Esophagus squamous epithelium (tissue), 5 donors: ENCODE measurements at places on chromosomes 16 and 17.

GRCh38 chr16:89376812-89377452 is 113.4 kb downstream of the ANKRD11 start:
- no peak for DNase-seq

DNA sequence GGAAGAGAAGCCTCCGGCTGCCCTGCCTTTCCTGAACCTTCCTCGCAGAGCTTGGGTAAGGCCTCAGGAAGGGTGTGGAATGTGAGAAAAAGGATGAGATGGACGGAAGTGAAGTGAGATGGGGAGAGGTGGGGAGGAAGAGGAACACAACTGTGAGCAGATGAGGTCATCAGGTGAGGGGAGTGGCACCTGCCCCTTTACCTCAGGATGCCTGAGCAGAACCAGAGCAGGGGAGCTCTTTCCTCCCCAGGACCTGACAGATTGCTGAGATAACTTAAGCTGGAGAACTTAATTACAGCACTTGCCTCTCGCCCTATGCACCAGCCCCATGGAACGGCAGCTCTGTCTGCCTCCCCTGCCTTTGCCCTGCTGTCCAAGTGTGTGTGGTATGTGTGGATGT is 29.8 kb downstream of the TMEM132E start:
- no peak for DNase-seq

- no peak for DNase-seq
Measured at GRCh38 chr17:28592260-28592659, 6.6 kb downstream of the SPAG5 start.

GRCh38 chr17:77371117-77371887 is 230.5 kb downstream of the SEC14L1 start:
- no peak for DNase-seq

DNA sequence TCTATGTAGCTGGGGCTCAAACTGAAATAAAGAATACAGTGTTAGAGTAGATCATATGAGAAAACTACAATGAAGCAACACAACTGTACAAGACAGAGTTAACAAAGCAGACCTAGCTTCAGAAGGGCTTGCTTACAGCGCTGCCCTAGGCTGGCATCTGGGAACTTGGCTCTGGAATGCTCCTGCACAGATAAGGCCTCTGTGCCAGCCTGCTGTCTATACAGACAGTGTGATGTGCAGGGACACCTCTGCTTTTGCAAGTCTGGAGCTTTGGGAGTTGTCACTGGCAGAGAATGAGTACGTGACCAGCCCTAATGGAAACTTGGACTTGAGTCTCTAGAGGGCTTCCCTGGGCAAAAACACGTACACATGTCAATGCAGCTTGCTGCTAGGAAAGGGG is 32.1 kb upstream of the SLC38A8 start:
- no peak for DNase-seq

- no peak for DNase-seq
Measured at GRCh38 chr17:41548844-41549595, 20.9 kb upstream of the KRT19 start.

DNA sequence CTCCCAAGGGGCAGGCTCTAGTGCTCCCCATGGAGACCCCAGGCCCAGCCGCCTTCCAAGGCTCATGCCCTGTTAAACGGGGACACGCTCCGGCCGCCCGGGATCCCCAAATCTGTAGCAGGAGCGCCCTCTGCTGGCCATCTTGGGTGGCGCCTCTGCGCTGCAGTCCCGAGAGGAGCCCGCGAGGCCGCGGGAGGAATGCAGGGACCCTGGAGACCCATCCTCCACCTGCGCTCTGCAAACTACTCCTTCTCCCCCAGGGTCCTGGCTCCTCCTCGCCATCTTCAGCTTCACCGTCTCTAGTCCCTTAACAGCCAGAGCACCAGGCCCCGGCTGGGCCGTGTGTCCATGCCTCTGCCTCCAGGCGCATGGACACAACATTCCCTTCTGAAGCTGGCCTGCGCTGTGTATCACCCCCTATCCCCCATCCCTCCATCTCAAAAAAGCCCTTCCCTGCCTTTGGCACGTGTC is 23.6 kb upstream of the KRT17 start:
- DNase-seq, result peak; percentile 32

GRCh38 chr17:45857977-45858708 is 13.5 kb downstream of the SPPL2C start:
- no peak for DNase-seq

DNA sequence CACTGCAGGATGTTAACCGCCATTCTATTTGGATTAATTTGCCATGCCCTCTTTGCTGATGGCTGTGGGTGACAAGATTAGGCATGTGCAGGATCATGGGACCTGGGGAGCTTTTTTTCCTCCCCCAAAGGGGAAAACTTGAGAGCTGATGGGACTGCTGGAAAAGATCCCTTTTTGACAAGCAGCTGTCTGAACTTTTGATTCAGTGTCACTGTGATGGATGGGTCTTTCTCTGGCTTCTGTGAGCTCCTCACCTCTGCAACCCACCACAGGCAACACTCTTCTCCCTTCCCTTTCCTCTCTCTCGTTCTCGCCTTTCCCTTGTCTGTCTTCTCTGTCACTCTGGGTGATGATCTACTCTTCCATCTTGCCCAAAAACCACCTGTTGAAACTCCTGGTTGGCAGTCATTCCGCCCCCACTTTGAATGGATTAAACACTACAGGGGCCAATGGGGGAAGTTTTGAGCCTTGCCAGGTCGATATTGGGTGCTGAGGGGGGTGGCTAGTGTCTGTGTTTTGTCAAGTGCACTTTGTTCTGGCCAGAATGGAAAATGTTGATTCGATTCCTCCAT is 3.1 kb upstream of the CANT1 start:
- DNase-seq, result no peak

GRCh38 chr16:50193594-50193993 is 40.5 kb downstream of the TENT4B start:
- no peak for DNase-seq

GRCh38 chr17:77601054-77601979 is 357.2 kb upstream of the TNRC6C start:
- DNase-seq, result no peak

DNA sequence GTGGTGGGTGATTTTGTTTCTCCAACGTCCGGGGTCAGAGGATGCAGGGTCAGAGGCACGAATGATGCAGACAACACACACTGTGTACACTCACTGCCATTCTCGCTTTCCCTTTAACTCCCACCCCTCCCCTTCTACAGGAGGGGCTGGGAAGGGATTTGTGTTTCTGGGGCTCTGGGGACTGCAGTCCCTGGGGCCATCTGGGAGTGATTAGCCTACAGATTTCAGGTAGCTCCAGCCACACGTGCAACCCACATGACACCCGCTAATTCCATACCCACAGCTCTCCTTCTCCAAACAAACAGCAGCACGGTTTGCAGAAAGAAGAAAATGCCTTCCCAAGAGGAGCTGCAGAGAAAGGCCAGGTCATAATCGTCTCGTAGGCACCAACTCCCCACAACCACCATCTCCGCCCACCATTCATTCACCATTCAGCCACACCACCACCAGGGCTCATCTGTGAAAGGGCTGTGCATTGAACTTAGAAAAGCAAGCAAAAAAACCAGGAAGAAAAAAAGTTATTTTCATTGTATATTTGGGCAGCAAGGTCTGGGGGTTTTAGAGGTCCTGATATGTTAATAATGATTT is 9.4 kb upstream of the SOX9 start:
- no peak for DNase-seq

DNA sequence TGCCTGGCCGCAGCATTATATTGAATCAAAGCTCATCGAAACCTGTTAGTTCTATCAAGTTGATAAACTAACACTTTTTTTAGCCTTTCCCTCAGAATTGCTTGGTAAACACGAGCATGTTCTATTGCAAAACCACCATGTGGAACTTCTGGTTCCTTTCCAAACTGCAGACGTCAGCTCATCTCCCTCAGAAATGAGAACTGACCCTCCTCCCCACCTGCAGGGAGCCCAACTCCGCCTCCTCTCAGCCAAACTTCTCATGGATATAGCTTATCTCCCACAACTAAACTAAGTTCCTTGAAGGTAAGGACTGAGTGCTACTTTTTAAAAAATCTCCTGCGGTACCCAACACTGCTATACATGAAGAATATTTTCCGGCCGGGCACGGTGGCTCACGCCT is 6.7 kb downstream of the SHMT1 start:
- no peak for DNase-seq

DNA sequence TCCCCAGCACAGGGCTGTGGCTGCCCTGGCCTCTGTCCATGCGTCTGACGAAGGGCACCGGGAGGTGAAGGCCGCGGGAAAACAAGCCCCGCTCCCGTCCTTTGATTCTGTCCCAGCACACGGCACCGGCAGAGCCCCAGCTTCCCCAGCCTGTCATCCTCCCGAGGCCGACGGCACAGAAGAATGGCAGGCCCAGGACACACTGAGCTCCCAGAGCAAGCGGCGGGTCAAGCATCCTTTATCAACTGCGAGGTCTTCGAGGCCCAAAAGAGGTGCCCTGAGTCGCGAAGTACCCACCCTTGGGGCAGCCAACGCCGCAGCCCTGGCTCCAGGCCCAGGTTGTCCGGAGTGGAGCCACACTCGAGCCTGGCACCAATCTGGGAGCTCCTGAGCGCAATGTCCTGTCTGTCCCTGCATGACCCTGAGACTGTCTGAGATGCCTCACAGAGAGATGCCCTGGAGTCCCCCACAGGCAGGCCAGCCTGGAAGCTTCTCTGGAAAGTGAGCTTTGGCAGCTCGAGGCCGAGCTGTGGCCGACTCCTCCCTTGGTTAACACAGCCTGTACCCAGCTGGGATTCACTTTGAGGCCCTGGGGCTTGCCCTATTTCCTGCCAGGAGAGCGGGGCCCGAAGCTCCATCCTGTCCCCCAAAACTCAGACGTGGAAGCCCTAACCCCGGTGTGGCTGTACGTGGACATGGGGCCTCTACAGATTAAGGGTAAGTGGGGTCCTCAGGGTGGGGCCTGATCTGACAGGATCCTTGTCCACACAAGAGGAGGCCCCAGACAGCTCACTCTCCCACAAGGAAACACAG is 23.3 kb downstream of the SLC7A5 start:
- DNase-seq, result no peak

DNA sequence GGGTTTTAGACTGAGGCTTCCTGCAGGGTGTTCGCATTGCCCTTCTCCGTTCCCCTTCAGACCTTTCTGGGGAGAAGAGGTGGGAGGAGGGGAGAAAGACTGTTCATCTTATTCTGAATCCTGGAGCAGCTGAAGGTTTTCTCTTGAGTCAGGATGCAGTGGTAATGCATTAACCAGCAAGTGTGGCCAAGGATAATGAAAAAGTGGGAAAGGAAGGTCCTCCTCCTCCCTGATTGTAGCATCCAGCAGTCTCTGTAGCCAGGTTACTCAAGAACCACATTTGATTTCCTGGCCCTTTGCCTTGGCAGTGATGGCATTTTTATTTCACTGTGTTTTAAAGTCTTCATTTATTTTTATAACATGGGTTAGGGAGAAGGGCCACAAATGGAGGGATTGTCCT is 59.1 kb downstream of the CYLD start:
- DNase-seq, result no peak

GRCh38 chr17:33233811-33234177 is 59.3 kb downstream of the ASIC2 start:
- DNase-seq, result no peak

- DNase-seq, result no peak
Measured at GRCh38 chr17:8072341-8072728, 15.2 kb downstream of the ALOX12B start.

GRCh38 chr17:56976941-56977608 is 856 bp upstream of the SCPEP1 start:
- DNase-seq, result no peak

- no peak for DNase-seq
Measured at GRCh38 chr17:15918261-15918660, 26.7 kb upstream of the ADORA2B start.

GRCh38 chr17:1714427-1714979 is 4.3 kb upstream of the TLCD2 start:
- DNase-seq, result peak; percentile 58

- no peak for DNase-seq
Measured at GRCh38 chr16:75216127-75216526, 2.7 kb upstream of the CTRB1 start.

- DNase-seq, result no peak
Measured at GRCh38 chr16:1669698-1670097, 8.4 kb upstream of the JPT2 start.

GRCh38 chr16:10681310-10682308 is 13.1 kb downstream of the TEKT5 start:
- DNase-seq, result no peak

GRCh38 chr16:50900391-50900942 is 158.6 kb downstream of the CYLD start:
- no peak for DNase-seq

GRCh38 chr17:73028299-73028755 is 64.2 kb downstream of the SLC39A11 start:
- DNase-seq, result no peak

DNA sequence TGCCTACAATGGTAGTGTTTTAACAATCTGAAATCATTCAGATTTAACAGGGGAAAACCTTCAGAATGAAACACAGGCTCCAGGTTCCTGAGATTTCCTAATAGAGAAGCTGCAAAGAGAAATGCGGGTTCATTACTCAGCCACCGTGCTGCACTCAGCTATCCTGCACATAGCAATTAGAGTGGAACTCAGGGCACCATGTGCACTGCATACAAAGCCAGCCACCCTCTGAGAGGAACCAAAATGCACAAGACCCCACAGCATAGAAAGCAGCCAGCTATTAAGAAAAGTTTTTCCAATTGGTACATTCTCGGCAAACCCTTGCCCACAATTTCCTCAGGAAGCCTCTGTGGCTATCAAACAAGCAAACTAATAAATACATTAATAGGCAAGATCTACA is 37.4 kb downstream of the TOM1L2 start:
- DNase-seq, result no peak

- DNase-seq, result no peak
Measured at GRCh38 chr16:17302214-17302613, 168.5 kb downstream of the XYLT1 start.

DNA sequence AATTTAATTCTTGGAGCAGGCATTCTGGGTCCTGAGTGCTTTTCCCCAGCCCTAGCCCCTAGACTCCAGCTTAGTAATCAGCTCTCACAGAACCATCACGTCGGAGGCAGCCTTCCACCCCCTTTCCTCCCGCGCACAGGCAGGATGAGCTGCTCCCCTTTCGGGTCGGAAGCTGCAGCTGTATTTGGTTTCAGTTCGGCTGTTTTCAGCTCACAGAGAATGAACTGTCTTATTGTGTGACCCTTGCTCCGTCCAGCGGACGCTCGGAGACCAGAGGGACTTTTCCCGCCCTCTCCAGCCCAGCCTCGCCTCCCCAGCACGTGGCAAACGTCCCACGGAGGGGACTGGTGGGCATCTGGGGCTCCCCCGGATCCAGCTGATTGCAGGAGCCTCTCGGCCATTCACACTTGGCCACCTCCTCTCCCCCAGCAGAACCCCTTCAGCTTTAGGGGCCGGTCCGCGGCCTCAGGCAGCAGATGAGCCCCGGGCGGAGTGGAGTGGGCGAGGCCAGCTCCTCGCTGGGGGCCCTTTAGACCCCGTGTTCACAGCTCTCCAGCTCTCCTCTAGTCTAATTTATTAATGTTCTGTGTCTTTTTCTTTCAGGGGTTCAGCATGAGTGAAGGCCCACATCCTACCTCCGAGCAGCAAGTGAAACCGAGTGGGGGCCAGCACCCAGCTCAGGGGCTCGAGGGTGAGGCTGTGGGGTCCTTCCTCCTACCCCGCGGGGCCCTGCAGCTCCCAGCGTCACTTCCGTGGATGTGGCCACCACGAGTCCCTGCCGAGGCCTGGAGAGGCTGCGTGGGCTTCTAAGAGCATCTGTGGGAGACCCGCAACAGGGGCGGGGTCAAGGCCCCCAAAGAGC is 863 bp upstream of the UTS2R start:
- no peak for DNase-seq

- no peak for DNase-seq
Measured at GRCh38 chr16:3538222-3538621, 37.4 kb downstream of the CLUAP1 start.
